ENCODE measurements at places on chromosomes 6 and 20.

DNA sequence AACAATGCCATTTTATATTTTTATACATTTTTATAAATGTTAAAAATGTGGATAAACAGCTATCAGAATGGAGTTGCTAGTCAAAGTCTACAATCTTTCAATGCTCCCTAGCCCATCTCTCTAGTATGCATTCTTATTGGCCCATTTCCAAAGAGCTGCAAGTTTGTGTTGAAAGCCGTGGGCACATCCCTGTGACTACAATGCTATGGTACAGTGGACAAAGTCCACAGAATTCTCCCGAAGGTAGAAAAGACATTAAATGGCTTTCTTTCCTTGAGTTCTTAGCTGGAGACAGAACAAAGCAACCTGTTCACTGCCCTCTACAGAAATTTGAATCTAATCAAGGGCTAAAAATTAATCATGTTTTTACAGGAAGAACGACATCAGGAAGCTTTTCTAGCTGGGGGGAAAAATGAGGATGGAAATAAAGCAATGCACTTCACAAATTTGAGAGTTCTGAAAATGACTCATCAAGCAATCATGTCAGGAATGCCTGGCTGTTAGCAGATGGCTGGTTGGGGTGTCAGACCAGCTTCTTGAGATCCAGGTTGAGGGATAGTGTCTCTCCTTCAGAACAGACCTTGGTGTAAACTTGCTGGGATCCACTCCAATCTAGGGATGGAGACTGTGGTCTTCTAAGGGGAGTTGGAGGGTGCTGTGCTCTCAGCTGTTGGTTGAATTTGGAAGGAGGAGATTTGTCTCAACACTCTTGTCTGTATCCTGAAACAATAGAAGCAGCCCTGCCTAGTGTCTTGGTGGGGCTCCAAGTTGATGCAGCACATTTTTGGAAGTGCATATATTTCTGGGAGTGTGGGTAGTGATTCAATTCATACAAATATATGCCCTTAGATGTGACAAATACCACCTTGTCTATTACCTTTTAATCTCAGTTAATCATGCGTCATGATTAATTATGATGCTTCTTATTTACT, 143.4 kb upstream of the PHACTR1 start:
- peak; percentile 79 for DNase-seq
- no peak overlapping the region for H3K27ac ChIP-seq
- H3K4me3 ChIP-seq = no peak overlapping the region
- H3K4me1 ChIP-seq = peaks cover 9% of the 10 kb centered on the region
- no peaks in the 10 kb centered on the region for H3K27me3 ChIP-seq

DNA sequence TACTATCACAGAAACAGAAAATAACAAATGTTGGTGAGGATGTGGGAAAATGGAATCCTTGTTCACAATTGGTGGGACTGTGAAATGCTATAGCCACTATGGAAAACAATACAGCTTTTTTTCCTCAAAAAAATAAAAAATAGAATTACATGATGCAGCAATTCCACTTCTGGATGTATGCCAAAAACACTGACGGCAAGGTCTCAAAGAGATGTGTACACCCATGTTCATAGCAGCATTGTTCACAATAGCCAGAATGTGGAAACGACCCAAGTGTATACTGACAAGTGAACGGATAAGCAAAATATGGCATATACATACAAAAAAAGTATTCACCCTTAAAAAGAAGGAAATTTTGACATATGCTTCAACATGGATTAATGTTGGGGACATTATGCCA, 213.4 kb downstream of the KHDC1L start:
- no peak overlapping the region for H3K27ac ChIP-seq
- no peaks in the 10 kb centered on the region for H3K27me3 ChIP-seq
- no peak overlapping the region for H3K4me3 ChIP-seq
- DNase-seq = no peak

GRCh38 chr6:20411544-20411943, 9.9 kb downstream of the E2F3 start:
- H3K36me3 ChIP-seq = peaks cover 12% of the 10 kb centered on the region
- H3K4me1 ChIP-seq = peaks cover 7% of the 10 kb centered on the region
- H3K27me3 ChIP-seq = no peaks in the 10 kb centered on the region
- no peak overlapping the region for H3K4me3 ChIP-seq
- DNase-seq = no peak
- H3K27ac ChIP-seq = no peak overlapping the region

DNA sequence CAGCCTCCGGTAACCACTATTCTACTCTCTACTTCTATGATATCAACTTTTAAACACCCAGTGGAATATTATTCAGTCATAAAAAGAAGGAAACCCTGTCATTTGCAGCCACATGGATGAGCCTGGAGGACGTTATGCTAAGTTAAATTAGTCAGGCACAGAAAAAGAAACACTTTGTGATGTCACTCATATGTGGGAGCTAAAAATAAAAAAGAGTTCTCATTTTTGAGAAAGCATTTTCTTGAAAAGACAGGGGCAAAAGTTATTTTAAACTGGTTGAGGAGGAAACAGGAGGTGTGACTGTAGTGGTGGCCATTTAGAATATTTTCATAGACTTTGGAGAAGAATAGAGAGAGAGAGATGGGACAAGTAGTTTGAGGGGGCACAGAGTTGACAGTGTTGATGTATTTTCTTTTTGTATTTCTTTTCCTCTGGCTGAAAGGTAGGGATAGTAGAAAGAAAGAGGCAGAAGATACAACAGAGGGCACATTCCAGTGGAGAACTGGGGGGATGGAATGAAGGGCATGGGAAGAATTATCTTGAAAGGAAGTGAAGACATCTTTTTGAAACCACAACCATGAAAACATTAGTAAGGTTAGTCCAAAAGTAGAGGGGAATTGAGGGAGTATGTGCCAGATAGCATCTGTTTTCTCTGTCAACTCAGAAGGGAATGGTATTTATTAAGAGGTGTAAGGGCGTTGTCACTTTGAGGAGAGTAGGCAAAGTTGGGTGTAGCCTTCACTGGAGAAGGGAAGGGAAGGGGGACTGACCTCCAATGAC, 181.3 kb upstream of the GMDS start:
- no peaks in the 10 kb centered on the region for H3K27me3 ChIP-seq
- H3K4me3 ChIP-seq = no peak overlapping the region
- no peaks in the 10 kb centered on the region for H3K36me3 ChIP-seq
- DNase-seq = peak; percentile 64

GRCh38 chr20:34573541-34574300, 15.2 kb downstream of the MAP1LC3A start:
- DNase-seq = no peak
- no peak overlapping the region for H3K27ac ChIP-seq
- peaks cover 3% of the 10 kb centered on the region for H3K4me1 ChIP-seq
- H3K4me3 ChIP-seq = no peak overlapping the region

DNA sequence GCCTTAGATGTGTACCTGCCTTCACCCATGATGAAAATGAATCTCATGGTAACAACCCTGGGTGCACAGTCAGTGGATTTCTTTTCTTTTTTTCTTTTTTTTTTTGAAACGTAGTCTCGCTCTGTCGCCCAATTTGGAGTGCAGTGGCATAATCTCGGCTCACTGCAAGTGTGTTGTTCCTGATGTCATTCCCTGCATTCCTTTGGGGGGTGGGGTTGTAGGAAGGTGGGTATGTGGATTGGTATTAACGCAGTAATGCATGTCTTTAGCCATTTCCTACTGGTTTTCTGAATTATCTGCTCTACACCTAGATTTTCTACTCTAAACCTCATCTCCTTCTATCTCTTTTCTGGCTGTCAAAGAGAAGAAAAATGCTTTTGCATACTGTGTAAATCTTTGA, 146.6 kb downstream of the RNF144B start:
- no peaks in the 10 kb centered on the region for H3K4me1 ChIP-seq
- no peaks in the 10 kb centered on the region for H3K36me3 ChIP-seq
- no peak for DNase-seq
- no peak overlapping the region for H3K27ac ChIP-seq
- peaks cover 7% of the 10 kb centered on the region for H3K27me3 ChIP-seq

- H3K27me3 ChIP-seq = no peaks in the 10 kb centered on the region
- H3K36me3 ChIP-seq = no peaks in the 10 kb centered on the region
- DNase-seq = peak; percentile 61
- H3K27ac ChIP-seq = no peak overlapping the region
Measured at GRCh38 chr20:61436283-61436666, 184.2 kb downstream of the CDH4 start.

DNA sequence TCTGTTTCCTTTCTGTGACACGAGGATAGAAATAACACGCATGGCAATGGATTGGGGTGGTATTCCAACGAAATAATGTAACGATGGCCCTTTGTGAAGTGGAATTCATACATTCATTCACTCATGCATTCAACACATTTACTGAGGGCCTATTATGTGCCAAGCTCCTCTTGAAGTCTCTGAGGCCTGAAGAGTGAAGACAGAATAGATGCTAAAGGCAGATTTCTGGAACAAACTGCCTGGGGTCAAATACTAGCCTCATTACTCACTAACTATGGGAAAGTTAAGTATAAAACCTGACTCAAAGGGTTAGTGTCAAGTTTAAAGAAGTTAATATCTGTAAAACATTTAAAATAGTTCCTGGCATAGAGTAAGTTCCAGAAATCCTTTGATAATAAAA, 279.6 kb upstream of the SULF2 start:
- H3K36me3 ChIP-seq = no peaks in the 10 kb centered on the region
- no peak overlapping the region for H3K4me3 ChIP-seq
- peak; percentile 11 for DNase-seq
- no peaks in the 10 kb centered on the region for H3K27me3 ChIP-seq
- no peak overlapping the region for H3K27ac ChIP-seq

GRCh38 chr6:34242252-34243130, 5.8 kb downstream of the HMGA1 start:
- H3K4me3 ChIP-seq = no peak overlapping the region
- H3K4me1 ChIP-seq = peaks cover 35% of the 10 kb centered on the region
- peaks cover 27% of the 10 kb centered on the region for H3K36me3 ChIP-seq
- H3K27ac ChIP-seq = peak overlapping the region; percentile 92
- H3K27me3 ChIP-seq = no peaks in the 10 kb centered on the region

DNA sequence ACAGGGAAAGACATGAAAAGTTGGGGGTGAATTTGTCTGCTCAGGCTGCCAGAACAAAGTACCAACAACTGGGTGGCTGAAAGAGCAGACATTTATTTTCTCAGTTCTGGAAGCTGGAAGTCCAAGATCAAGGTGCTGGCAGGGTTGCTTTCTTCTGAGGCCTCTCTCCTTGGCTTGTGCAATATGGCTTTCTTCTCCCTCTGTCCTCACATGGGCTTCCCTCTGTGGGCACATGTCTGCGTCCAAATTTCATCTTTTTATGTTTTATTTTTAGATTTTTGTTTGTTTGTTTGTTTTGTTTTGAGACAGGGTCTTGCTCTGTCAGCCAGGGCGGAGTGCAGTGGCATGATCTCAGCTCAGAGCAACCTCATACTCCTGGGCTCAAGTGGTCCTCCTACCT, 6.2 kb upstream of the SYNJ2 start:
- no peak overlapping the region for H3K27ac ChIP-seq
- no peak for DNase-seq
- H3K36me3 ChIP-seq = no peaks in the 10 kb centered on the region
- H3K27me3 ChIP-seq = no peaks in the 10 kb centered on the region
- no peak overlapping the region for H3K4me3 ChIP-seq

DNA sequence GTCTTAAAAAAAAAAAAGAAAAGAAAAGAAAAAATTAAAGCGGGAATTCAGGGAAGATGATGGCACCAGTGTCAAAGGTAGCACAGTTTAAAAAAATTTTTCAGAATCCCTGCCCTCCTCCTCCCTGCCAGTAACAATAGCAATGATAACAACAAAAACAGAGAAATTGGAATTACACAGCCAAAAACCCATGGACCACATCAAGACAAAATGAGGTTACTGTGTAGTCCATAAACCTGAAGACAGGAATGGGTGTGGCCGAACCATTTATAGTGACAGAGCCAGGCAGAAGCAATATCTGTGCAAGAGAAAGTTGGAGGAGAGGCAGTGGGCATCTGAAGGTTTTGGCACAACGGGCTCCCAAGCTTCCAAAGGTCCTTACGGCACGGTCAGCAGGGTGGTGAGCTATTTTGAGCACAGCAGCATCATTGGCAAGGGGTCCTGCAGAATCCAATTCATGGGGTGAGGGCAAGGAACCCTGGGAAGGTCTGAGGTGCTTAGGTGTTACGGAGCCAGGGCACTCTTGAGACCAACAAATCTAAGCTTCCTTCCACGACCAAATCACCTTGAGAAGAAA, 202.3 kb downstream of the GMPR start:
- no peak overlapping the region for H3K27ac ChIP-seq
- H3K4me3 ChIP-seq = no peak overlapping the region
- H3K4me1 ChIP-seq = peaks cover 1% of the 10 kb centered on the region
- peaks cover 5% of the 10 kb centered on the region for H3K36me3 ChIP-seq
- DNase-seq = no peak

GRCh38 chr20:4063631-4064030, 48.3 kb upstream of the RNF24 start:
- peaks cover 31% of the 10 kb centered on the region for H3K4me1 ChIP-seq
- peak overlapping the region; percentile 84 for H3K27ac ChIP-seq
- peak; percentile 41 for DNase-seq
- no peak overlapping the region for H3K4me3 ChIP-seq
- no peaks in the 10 kb centered on the region for H3K36me3 ChIP-seq

- H3K27me3 ChIP-seq = peaks cover 17% of the 10 kb centered on the region
- no peak overlapping the region for H3K27ac ChIP-seq
- no peaks in the 10 kb centered on the region for H3K36me3 ChIP-seq
- H3K4me1 ChIP-seq = no peaks in the 10 kb centered on the region
- no peak for DNase-seq
Measured at GRCh38 chr20:63066506-63067265, 59.9 kb upstream of the BHLHE23 start.

- no peak for DNase-seq
- no peak overlapping the region for H3K27ac ChIP-seq
- H3K4me3 ChIP-seq = no peak overlapping the region
- H3K27me3 ChIP-seq = no peaks in the 10 kb centered on the region
Measured at GRCh38 chr20:56223352-56223751, 25.2 kb upstream of the MC3R start.

- peak overlapping the region; percentile 50 for H3K27ac ChIP-seq
- H3K36me3 ChIP-seq = no peaks in the 10 kb centered on the region
- no peak overlapping the region for H3K4me3 ChIP-seq
- H3K27me3 ChIP-seq = no peaks in the 10 kb centered on the region
Measured at GRCh38 chr6:133341607-133342158, 100.5 kb downstream of the EYA4 start.

- H3K4me1 ChIP-seq = no peaks in the 10 kb centered on the region
- H3K36me3 ChIP-seq = no peaks in the 10 kb centered on the region
- no peak overlapping the region for H3K4me3 ChIP-seq
- H3K27me3 ChIP-seq = no peaks in the 10 kb centered on the region
Measured at GRCh38 chr6:15898693-15899092, 230.2 kb upstream of the MYLIP start.

DNA sequence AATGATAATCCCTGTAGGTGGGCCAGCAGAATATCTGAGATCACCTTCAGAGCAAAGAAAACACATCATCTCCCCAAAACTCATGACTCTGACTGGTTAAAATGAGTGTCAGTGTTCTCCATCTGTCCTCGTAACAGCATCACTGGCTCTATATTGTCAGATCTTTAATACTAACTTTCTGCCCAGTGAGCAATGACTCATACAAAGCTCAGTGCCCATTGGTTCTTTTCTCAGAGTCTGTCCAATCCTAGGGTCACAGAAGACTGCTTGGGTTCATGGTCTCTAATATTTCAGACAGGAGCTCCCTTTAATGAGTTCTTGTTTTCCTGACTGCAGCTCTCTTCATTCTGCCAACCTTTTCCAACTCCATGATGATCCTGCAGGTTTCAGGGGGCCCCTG, 36.4 kb downstream of the HLA-DPB1 start:
- H3K27ac ChIP-seq = no peak overlapping the region
- DNase-seq = peak; percentile 55
- H3K4me1 ChIP-seq = no peaks in the 10 kb centered on the region
- H3K36me3 ChIP-seq = no peaks in the 10 kb centered on the region
- peaks cover 33% of the 10 kb centered on the region for H3K27me3 ChIP-seq

GRCh38 chr20:21901470-21902275, 196.2 kb downstream of the PAX1 start:
- no peaks in the 10 kb centered on the region for H3K27me3 ChIP-seq
- DNase-seq = no peak
- H3K4me1 ChIP-seq = no peaks in the 10 kb centered on the region
- no peak overlapping the region for H3K4me3 ChIP-seq
- no peak overlapping the region for H3K27ac ChIP-seq

Measured in IMR-90 (cell line).